ENCODE measurements at places on chromosomes 5 and 9. TPM values are rescaled to one million over a fixed set of nuclear protein-coding genes. Genes with fewer than 3 reads are reported as not detected.

GRCh38 chr9:133505186-133505830 lies 19.5 kb downstream of the MYMK start:
- DNase-seq: no peak

COL5A1 gene
- total RNA-seq: 12.0 TPM

OR5C1 gene
- total RNA-seq: not detected

FRMD3 gene
- 1.4 TPM for total RNA-seq

ADAMTSL2 gene
- total RNA-seq: 0.69 TPM

SV2C gene
- 0.24 TPM for total RNA-seq

Data from H1 (cell line).